Fibroblast of skin of right biceps (primary cell): ENCODE measurements at places on chromosomes 2 and 18.
A peak's percentile ranks its signal among the peaks of the same experiment; 100 is the strongest.

DNA sequence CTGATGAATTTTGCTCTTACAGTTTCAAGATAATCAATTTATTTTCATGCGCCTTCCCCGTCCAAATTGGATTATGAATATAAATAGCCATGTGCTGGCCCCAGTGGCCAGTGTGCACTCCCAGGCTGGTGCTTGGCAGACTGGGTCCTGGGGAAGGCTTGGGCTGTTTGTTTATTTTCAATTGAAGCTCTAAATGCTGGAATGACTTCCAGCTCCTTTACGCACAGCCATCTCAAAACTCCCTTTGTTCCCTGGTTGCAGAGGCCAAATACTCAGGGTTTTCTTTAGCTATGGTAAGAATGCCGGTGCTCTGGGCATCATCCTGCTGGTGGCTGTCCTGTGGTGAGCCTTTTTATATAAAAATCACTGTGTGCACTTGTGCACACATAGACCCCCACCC is 131.5 kb downstream of the PRKCE start:
- DNase-seq = no peak

DNA sequence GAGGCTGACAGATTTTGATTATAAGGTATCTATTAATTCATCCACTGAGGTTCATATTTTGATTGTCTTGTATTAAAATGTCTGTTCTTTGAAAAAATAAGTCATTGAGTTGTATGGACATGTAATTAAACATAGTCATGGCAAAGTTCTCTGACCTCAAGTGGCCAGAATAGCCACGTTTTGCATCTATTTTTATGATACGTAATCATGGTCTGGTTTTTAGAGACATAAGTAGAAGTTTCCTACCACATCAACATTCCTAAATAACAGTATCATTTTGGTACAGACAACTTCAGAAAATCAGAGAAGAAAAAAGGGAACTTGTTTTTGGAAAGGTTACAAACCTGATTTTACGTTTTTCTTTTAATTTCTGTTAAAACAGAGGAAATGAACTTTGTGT is 47.6 kb downstream of the COL5A2 start:
- DNase-seq = peak; percentile 51

GRCh38 chr2:23760736-23761135 is 166.2 kb downstream of the ATAD2B start:
- peak; percentile 57 for DNase-seq

GRCh38 chr2:181352158-181352557 is 105.0 kb upstream of the ITGA4 start:
- DNase-seq = no peak

DNA sequence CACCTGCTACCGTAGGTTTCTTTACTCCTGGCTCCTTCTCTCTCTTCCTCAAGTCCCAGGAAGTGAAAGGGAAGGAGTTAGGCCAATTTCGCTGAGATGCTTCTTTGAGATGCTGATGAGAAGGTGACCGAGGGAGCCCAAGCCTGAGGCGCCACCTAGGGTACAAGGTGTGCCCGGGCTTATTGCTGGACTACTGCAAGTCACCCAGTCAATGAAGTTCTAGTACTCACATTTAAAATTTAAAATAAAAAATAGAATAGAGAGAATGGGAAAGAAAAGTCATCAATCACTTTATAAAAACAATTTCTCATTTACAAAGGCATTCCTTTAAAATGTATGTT is 45.3 kb downstream of the ACAA2 start:
- DNase-seq = peak; percentile 66

- DNase-seq = no peak
These were observed 8.2 kb downstream of the SRSF7 start for GRCh38 chr2:38742797-38743559.

DNA sequence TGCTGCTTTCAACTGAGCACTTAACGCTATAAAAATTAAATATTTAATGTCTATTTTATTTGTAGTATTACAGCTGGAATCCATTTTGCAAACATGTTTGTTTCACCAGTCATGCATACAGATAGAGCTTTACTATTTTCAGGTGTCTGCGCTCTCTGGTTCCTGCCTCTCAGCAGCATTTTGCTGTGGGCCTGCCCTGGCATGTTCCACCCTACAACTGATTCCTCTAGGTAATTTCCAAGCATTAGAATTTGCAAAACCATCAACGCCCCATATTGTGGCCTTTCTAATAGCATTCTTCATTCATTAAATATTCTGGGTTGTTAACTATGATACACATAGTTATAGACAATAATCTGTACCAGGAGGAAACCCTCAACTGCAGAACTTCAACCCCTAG is 266.4 kb upstream of the DLGAP1 start:
- no peak for DNase-seq

GRCh38 chr2:200423541-200423940 is 86.3 kb downstream of the KCTD18 start:
- DNase-seq = no peak

DNA sequence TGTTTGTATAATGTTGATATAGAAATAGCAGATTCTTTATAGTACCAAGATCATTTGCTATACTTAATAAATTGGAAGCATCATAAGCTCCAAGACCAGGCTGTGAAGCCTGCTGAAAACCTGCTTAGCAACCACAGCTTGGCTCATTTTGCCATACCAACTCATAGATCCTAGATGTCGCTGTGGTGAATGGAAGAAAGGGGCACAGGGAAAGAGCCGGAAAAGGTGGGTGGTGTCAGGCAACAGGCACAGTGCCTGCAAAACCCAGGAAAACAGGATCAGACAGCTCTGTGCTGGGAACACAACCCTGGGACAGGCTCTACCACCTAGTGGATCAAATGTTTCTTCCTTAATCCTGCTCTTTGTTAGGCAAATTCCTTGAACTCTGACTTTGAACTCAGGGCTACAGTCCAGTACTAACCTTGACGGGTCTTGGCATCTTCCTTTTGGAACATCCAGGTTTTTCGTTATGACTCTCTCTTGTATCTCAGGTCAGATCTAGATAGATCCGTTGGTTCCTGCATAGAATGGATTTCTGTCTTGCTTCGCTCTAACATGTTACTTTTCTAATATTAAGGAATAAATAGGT is 31.6 kb downstream of the TWSG1 start:
- DNase-seq = peak; percentile 50

- DNase-seq = peak; percentile 68
These were observed 1.9 kb downstream of the CLK1 start for GRCh38 chr2:200862532-200863000.

DNA sequence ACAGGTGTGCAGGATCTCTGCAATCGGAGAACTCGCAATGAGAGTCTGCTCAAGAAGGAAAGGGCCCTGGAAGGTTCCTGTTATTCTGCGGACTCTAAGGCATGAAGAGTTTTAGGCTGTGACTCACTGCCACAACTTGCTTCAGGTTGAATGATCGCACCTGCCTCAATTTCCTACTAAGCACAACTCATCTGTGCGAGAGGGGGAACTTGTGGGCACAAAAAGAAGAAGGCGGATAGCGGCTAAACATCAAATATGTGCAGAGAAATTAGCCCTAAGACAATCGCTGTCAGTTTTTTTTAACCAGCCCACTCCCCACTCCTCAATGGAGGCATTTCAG is 14.0 kb upstream of the CREG2 start:
- DNase-seq = no peak

DNA sequence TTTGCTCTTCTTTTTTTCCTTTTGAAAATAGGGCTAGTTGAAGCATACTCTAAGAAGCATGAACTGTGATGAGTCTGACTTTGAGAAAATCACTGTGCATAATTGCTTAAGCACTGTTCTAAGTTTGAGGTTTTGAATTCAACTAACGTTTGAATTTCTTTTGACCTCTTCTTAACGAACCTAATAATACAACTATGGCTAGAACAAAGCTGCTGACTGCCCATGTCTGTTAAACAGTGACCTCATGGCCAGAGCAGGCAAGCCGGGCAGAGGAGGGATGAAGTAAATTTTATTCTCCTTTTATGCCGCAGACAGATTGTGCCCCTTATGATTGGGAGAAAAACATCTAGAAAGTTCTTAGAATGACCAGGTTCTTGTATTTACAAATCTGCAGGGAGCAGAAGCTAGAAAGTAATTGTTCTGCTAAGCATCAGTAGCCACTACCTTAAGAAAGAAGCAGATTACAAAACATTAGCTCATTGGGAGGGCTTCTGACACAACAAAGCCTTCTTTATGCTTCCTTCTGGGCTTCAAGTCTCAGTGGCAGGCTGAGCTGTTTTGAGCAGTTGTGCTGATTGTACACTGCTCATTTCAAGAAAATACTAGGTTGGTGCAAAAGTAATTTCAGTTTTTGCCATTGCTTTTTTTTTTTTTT is 97.8 kb upstream of the RASGRP3 start:
- no peak for DNase-seq

DNA sequence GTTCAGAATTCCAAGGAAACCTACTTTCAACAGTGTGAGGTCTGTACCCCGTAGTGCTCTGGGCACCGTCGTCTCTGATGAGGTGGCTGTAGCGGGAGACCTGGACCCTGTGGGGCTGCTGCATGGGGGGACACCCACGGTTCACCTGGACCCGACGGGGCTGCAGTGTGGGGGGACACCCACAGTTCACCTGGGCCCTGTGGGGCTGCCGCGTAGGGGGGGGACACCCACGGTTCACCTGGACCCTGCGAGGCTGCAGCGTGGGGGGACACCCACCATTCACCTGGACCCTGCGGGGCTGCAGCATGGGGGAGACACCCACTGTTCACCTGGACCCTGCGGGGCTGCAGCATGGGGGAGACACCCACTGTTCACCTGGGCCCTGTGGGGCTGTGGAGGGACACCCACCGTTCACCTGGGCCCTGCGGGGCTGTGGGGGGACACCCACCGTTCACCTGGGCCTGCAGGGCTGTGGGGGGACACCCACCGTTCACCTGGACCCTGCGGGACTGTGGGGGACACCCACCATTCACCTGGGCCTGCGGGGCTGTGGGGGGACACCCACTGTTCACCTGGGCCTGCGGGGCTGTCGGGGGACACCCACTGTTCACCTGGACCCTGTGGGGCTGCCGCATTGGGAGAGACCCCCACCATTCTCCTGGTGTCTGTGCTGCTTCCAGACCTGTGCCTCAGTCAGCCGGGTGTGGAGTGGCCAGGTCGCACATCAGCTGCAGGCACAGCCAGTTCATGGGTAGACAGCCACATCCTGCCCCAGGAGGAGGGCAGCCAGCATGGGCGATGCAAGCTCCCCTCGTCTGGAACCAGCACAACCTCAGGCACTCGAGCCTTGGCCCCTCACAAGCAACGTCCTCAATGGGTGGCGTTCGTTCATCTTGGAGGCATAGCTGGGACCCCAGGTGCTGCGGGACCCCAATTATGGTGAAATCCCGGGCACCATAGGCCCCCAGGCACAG is 114.5 kb downstream of the TMEM18 start:
- no peak for DNase-seq

GRCh38 chr2:102063941-102064678 is 72.3 kb downstream of the IL1R2 start:
- DNase-seq = peak; percentile 99

DNA sequence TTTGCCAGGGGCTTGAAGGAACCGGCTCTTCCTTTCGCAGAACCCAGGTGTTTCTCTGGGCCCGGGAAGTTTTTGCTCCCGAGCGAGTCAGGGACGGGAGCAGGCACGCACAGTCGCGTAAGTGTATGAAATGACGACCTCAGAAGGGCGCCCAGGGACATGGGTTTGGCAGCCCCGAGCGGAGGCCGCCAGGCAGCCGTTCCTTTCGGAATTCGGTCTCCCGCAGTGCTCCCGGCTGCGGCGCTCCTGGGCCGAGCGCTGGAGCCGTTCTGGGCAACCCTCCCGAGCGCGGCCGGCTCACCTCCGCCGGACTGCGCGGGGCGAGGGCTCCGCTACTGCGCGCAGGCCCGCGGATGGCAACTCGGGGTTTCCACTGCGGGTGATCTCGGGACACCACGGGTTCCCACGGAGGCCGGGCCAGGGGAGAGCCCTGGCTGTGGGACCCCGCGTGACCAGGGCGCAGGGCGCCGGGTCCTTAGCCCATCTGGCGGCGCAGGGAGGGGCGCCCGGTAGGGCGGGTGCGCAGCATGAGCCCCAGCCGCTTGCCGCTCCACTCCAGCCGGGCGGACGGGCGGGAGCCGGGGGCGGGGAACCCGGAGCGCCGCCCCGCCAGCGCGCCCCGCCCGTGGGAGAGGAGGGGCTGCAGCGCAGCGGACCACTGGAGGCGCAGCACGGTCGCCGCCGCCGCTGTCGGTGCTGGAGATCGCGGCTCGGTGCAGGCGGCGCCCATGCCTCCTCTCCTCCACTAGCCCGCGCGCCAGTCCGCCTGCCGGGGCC is at the start of gene OSBPL6:
Gene OSBPL6 (plus strand): TSS at position 690 of the 777 bp plus-strand sequence. CDS start 111,673 bp downstream, outside the sequence.
- peak; percentile 88 for DNase-seq

GRCh38 chr2:117065912-117066311 is 748.6 kb upstream of the DDX18 start:
- peak; percentile 47 for DNase-seq

DNA sequence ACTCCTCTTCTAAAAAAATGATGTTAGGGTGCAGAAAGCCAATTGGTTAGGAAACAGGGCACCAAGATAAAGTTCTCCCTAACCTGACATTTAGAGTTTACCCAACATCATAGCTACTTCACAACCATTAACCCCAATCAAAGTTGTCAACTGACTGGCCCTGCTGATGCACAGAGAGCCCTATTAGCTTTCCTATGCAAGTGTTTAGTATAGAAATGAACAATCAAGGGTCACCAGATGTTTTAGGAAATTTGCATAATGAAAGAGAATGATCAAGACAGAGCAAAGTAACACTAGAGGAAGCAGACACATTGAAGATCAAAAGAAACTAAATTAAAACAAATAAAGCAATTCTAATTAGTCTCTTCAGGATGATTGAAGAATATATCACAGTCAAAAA is 64.2 kb upstream of the DCC start:
- DNase-seq = no peak

- no peak for DNase-seq
These were observed 54.6 kb upstream of the BCL2L11 start for GRCh38 chr2:111066062-111066593.

DNA sequence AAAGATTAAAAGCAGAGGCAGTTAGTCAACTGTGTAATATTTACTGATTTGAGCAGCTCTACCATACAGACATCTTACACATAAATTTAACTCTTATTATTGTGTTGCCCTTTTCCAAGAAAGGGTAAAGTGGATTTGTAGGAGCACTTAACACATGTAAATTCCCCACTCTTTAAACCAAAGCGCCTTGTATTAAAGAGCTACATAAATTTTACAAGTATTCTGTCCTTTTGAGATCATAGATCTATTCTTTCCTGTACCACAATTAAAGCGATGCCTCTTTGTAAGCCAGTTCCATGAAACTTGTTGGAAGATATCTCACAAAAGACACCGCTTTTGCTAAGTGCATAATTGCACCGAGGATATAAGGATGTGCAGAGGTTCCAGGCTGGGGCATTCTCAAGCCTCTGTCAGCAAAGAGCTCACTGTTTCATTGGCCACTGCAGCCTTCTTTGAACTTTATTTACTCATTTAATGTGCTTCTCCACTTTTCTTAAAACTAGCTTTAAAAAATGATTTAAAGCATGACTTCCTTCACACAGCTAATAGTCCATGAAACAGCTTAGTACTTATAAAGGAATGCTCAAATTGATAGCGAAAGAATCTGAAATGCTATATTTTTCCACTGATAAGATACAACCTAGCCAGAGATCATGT is 520.0 kb upstream of the TCF4 start:
- no peak for DNase-seq

DNA sequence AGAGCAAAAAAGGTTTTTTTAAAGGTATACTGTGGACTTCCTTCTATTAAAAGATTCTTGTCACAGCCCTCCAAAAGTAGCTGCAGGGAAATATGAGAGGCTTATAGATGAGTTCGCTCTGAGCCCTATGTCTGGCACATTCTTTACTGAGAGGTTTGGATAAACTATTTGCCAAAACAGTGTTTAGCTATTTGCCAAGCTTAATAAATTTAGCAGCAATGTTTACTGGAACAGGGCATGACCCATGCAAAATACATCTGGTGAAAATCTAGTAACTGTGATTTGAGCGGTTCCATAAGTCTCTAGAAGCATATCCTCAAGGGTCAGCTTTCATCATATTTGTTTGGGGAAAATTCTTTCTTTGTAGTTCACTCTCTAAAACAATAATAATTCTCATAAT is 1696.7 kb upstream of the PIK3C3 start:
- no peak for DNase-seq
